ENCODE measurements at places on chromosomes 11 and 22.

GRCh38 chr11:121163658-121164308, 62.7 kb downstream of the TECTA start:
- DNase-seq = no peak

DNA sequence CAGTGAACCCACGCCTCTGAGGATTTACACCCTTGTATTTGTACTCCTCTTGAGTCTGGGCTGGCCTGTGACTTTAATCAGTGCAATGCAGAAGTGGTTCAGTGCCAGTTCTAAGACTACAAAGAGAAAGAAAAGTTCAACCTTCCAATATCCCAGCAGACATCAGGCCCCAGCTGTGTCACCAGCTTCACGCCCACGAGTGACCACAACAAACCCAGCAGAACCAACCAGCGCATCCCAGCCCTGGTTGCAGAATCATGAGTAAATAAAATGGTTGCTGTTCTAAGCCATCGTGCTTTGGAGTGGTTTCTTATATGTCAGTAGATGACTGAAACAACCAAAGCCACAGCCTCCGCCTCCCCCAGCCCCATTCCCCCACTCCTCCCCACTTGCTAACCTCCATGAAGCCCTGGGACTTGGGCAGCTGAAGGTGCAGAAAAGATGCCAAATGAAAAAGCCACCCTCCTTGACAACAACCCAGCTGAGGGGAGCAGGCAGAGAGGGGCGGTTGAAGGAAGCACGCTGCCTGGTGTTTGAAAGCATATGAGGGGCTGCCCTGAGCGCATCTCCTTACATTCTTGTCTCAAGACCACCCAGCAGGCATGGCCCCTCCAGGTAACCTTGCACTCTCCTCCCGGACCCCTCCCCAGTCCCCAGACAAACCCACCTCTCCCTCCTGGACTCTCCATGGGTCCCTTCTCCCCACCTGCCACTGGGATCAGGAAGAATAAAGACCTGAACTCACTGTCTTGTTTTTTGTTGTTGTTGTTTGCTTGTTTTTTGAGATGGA, 20.9 kb downstream of the TSKU start:
- DNase-seq = peak; percentile 38

DNA sequence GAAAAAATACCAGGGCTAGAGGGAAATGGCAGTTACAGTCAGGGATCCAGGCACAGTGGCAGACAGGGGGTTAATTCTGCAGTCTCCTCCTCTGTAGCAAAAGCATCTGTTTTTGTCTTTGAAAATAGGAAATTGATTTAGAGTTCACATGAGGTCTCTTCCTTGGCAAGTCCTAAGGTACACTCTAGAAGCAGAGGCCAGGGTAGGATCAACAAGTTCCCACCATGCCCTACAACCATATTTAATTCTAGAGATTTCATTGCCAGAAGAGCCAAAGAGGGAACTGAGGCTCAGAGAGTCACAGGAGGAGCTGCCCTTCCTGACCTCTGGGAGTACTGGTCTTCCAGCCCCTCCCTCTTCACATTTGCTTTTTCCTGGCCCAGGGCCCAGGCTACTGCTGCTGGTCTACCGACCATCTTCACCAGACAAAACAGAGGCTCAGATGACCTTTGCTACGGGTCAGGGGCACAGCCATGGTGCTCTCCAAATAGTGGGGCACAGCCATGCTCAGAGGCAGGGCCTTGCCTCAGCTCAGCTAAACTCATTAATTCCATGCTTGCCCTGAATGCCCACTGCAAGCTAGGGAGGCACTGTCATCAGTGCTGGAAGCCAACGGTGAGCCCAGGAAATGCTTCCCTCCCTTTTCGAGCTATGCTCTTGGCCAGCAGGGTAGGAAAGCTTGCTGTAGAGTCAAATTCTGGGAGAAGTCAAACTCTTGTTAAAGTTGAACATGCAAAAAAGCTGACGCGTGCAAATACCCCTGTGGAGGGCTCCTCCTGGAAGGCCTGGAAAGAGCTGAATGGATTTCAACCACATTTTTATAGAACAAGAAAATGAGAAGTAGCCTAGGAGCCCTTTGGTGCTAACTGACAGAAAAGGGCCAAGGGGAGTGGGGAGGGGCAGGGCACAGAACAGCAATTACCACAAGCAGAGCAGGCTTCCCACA, 11.7 kb upstream of the CHRM4 start:
- no peak for DNase-seq

DNA sequence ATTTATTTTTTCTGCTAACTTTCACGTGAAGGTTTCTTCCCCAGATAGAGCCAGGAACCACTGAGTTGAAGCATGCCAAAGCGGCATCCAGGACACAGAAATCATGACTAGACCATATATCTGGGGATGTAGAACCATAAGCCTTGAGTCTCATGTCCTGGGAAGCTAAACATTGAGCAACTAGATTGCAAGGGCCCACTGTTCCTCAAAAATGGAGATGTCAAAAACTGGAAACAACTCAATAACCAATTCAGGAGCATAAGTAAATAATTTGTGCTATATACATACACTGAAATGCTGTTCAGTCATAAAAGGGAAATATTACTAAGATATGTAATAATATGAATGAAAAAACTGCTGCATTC, 29.0 kb upstream of the CARD16 start:
- no peak for DNase-seq

GRCh38 chr22:44244265-44244822, 63.6 kb downstream of the PARVG start:
- DNase-seq = no peak

- no peak for DNase-seq
Observed at GRCh38 chr11:88178191-88178590, 2.9 kb upstream of the RAB38 start.

DNA sequence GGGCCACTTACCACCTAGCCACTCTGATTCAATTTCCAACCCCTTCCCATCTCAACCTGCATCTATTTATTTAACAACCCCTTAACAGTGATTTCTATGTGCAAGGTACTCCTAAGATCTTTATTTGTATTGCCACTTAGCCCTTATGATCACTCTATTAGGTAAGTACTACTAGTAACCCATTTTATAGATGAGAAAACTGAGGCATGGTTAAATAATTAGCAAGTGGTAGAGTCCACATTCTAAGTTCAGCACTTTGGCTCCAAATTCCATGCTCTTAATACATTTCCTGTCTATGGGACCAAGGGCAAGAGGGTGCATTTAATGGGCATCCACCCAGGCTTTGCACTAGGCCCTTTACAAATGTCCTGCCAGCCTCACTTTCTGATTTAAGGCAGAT, 38.1 kb upstream of the CSNK2A3 start:
- no peak for DNase-seq

- no peak for DNase-seq
Observed at GRCh38 chr11:114522818-114523217, 36.9 kb downstream of the NXPE1 start.

GRCh38 chr11:17978553-17979287, 34.1 kb downstream of the SERGEF start:
- DNase-seq = no peak

DNA sequence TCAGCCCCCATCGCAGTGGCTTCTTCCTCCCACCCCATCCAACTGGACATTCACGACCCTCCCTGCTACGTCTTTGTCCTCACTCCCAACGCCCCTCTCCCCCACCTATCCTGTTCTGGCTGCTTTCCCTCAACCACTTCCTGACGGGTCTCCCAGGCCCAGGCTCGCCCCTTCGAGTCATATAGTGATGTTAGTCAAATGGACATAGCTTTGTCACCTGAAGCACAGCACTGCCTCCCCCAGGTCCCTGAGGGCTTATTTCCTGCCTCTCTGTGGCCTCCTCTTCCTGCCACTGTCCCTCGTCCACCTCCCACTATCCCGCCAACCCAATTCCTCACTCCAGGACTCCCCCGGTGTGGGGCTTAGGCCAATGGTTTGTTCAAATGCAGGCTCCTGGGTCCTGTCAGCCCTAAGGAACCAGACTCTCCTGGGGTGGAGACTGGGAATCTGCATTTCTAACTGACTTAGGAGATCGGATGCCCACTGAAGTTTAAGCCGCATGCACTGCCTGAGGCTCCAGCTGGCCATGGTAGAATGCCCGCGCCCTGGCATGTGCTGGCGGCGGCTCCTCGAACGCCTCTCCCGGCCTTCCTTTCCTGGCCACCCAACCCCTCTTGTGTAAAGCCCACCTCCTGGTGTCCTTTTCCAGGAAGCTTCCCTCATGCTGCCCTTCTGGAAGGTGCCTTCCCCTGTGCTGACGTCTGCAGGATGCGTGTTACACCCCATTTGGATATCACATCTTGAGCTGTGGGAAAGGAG, 18.3 kb downstream of the SUN2 start:
- no peak for DNase-seq

- no peak for DNase-seq
Observed at GRCh38 chr11:126543691-126544090, 188.2 kb downstream of the ST3GAL4 start.

GRCh38 chr22:19773470-19774040, 13.0 kb downstream of the TBX1 start:
- no peak for DNase-seq

GRCh38 chr11:111977146-111978027, 40.2 kb downstream of the DIXDC1 start:
- DNase-seq = no peak

DNA sequence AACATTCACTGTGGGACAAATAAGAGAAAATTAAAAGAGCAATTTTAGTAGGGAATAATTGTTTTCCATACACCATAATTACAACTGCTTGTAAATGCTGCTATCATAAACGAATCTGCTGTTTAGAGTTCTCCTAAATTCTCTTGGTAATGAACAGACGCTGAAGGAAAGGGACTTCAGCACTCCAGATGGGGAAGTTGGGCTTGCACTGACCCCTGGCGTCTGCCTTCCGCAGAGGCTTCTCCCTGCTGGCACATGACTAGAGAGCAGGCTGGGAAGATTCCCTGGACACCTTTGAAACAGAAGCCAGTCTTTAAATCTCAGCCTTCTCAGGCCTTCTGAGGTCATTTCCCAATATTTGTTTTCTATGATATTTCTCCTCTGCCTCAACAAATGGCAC, 84.1 kb downstream of the NXPE2 start:
- DNase-seq = no peak

DNA sequence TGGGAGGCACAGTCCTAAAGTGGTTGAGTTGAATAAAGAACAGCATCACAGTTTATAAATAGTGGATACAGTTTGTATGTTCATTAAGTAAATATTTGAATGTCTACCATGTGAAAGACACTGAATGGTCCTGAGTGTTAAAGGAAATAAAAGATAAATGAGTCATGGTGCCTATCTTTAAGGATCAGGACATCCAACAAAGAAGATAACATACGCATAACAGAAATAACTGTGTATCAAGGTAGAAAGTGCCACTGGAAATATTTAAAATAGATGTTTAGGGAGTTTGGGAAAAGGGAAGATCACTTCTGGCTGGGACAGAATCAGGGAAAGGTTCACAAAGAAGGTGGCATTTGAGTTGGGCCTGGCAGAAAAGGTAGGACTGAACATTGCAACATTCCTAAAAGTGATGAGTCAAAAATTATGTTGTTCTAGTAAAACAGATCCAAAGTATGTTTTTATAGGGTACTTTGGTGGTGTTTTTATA, 41.5 kb downstream of the CSTPP1 start:
- no peak for DNase-seq

DNA sequence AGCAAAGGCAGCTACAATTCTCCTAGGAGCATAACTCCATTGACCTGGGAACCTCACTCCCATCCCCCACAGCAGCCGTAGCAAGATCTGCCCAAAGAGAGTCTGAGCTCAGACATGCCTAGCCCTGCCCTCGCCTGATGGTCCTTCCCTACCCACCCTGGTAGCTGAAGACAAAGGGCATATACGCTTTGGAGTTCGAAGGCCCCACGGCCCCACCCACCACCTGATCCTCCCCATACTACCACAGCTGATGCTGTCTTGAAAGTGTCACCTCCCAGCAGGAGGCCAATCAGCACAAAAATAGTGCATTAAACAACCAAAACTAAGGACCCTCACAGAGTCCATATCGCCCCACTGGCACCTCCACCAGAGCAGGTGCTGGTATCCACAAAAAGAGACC, 22.6 kb upstream of the GNAZ start:
- no peak for DNase-seq

DNA sequence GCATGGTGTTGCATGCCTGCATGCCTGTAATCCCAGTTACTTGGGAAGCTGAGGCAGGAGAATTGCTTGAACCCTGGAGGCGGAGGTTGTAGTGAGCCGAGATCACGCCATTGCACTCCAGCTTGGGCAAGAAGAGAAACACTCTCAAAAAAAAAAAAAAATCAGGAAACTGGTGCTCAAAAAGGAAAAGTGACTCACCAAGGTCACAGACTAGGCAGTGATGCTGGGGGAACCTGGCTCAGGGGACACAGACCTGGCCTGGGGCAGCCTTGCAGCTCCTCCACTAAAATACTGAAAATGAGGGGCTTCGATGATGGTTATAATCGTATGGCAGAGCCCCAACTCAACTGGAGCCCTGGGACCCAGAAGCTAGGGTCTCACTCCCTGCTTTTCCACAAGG, 8.1 kb upstream of the SLC35E4 start:
- no peak for DNase-seq

DNA sequence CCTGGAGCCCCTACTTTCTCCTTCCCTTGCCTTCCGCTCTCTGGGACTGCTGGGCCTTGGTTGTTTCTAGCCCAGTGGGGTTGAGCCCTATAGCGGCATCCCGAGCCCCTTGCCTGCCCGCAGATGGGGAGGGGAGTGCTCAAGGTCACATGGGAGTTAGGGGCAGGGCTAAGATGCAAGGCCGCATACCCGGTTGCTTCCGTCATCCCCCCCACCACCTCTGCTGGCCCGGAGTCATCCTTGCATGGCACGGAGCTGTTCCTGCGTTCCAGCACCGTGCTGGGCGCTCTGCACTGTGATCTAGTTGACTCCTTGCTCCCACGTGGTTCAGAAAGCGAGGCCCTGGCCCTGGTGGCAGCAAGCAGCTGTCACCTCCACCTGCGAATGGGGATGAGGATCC, 18.0 kb downstream of the FLRT1 start:
- no peak for DNase-seq

DNA sequence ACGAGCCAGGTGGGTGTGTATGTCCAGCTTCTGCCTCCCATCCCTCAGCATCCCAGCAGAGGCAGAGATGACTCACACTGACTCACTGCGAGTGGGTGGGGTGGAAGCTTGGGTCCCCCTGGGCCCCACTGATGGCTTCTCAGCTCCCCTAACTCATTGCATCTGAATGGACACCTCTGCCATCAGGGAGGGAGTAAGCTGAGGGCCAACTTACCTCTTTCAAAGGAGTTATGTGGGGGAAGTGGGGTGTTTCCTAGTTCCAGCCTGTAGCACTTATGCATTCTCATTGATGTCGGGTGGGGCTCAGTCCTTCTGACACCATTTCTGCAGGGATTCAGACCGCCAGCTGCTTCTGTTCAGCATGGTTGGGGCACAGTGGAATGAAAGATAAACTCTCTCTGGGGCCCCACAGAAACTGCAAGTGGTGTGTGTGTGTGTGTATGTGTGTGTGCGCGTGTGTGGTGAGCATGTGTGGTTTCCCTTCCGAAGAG, 1425.8 kb downstream of the TBC1D22A start:
- no peak for DNase-seq

- DNase-seq = peak; percentile 73
Observed at GRCh38 chr22:30265823-30266444, 717 bp downstream of the OSM start.

- no peak for DNase-seq
Observed at GRCh38 chr11:71373791-71374454, 74.3 kb downstream of the DHCR7 start.

GRCh38 chr11:60194511-60194910, 11.6 kb upstream of the MS4A6A start:
- DNase-seq = no peak
